Stimulated activated CD8-positive, alpha-beta memory T cell treated with anti-CD3 and anti-CD28 coated beads, Interleukin-15, amount 100 ng/mL, for 48 hours (primary cell): ENCODE measurements at places on chromosomes 1 and 21.

DNA sequence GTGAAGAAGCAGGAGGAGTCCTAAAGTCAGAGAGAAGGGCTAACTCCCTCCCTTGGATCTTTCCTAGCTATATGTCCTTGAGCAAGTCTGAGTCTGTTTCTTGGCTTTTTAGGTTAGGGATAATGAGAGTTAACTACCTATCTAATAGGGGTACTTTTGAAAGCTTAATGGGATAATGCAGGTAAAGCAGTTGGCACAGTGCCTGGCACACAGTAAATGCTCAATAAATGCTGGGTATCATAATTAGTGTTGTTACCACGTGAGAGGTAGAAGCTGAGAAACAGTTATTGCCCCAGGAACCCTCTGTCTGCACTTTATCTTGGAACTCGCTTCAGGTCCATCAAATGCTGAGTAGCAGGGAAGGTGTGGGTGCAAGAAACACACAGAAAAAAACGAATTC is 5.5 kb downstream of the LRRN2 start:
- no peak for DNase-seq

DNA sequence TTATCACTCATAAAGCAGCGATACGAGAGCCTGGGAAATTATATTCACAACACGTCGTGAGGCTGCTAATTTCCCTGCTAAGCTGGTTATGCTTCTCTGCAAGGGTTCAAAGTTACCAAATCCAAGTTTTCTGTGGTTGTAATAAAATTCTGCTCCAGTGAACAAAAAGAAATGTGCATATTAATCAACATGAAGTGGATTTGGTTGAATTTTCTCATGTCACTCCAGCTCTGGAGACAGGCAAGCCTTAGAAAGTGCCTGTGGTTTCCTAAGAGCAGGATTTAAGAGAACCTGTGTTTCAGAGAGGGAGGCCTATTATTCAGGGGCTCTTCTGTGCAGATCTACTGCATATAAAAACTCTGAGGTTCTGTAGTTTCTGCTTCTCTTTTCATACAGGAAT is 87.5 kb downstream of the WLS start:
- no peak for DNase-seq

GRCh38 chr21:27799861-27800260 is 833.0 kb upstream of the ADAMTS5 start:
- no peak for DNase-seq

DNA sequence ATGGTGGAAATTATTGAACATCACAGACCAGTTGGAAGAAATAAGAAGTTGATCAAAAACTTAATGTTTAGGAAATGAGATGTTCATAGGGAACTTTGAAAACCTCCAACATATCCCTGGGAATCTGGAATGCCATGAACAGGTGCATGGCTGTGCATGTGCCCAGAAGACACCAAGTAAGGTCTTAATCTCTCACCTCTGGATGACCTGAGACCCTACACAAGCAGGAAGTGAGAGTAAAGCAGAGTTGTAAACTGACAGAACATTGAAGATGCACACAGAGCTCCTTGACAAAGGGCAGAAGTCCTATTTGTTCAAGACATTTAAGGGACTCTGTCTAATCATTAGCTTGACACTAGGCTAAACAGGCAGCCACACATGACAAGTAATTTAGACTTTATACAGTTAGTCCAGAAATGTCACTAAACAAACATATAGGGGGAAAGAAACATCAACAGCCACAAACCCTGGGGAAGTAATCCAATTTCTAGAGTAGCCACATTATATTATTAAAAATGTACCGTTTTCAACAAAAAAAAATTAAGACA is 34.5 kb downstream of the KLHDC7A start:
- DNase-seq = no peak

- no peak for DNase-seq
These were observed at the start of gene B3GALT2 for GRCh38 chr1:193185901-193186731. Gene B3GALT2, minus strand, starts transcription at chr1:193186613. Its CDS starts 5,051 bp downstream, at chr1:193181562.

DNA sequence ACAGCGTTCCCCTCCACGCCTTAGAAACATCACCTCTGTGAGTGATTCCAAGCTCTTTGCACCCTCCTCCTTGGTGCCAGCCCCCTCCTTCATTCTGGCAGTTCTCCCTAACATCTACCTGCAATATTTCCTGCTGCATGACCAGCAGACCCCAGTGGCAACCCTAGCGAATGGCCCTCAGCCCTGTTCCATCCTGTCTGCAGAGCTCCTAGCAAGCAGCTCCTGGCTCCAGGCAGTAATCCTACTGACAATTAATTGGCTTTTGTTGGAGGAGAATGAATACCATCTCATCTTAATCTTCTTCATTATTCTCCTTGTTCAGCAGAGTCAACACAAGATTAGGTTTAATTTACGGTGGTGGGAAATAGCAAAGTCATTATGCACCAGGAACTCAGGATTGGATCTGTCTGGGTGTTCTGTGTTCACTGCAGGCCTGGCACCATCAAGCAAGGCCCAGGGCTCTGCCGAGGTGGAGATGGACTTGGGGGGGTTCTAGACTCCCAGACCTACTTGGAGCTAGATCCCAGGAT is 12.4 kb downstream of the FBXO2 start:
- DNase-seq = no peak

DNA sequence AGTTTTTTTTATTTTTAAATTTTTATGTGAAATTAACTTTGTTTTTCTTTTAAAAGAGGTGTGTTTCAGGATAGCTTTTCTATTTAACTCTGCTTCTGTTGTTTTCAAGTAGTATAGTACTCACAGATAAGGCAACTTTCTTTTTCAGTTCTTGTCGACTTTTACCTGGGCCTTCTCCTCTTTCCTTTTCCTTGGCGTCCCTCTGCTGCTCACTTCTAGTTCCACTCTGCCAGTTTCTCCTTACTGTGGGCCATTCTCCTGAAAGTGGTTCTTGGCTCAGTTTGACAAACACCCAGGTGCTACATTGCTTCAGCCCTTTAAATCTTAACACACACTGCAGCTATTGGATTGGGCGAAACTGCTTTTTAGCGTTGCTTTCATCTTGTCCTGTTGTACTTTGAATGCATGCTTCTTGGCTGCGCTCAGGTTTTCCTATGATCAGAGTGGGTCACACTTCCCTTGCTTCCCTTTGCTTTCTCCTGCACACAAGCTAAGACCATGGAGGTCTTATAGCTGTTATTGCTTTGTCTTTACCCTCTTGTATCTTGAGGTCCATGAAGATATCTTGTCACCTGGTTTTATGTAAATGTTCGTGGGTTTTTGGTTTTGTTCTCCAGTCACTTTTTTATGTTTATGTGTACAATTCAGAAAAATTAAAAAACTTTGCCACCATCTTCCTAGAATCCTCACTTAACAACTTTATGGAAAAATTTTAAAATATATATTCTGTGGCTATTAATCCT is 21.6 kb downstream of the GABPA start:
- no peak for DNase-seq

DNA sequence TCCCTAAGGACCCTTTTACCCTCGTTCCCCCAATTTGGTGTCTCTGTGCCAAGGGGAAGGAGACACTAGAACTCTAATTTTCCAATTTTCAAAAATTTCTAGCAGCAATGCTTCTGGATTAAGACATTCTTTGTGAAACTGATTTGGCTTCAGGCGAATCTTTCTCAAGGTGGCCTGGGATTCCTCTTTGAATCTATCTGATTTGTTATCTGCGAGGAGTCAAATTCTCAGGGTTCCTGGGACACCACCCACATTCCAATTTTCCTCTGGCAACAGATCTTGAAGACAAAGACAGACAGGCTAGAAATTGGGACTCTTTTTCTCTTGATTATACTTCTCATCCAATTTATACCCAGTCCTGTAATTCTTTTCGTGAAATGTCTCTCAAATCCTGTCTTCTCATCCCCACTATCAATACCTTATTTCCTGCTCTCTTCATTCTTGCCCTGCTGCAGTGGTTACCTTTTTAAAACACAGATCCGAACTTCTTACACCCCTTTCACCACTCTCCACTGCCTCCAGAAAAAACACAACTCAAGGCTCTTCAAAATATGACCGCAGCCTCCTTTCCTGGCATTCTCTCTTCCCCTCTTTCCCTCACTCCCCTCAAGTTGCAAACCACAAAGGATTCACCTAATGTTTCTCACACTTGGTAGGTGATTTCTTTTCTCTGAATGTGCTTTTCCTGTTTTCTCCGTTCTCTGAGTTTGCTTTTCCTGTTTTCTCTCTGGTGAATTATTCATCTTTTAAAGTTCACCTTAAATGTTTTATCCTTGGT is 2.7 kb upstream of the MPZL1 start:
- no peak for DNase-seq

- DNase-seq = no peak
These were observed 557.3 kb downstream of the USP25 start for GRCh38 chr21:16287046-16287445.

GRCh38 chr1:27103498-27103897 is 51.4 kb downstream of the SLC9A1 start:
- DNase-seq = no peak

- DNase-seq = no peak
These were observed 89.1 kb downstream of the SMYD3 start for GRCh38 chr1:246417813-246418564.

- no peak for DNase-seq
These were observed 172.7 kb downstream of the PDE4B start for GRCh38 chr1:65965112-65965996.

- no peak for DNase-seq
These were observed 5.2 kb upstream of the S100A2 start for GRCh38 chr1:153570874-153571273.

DNA sequence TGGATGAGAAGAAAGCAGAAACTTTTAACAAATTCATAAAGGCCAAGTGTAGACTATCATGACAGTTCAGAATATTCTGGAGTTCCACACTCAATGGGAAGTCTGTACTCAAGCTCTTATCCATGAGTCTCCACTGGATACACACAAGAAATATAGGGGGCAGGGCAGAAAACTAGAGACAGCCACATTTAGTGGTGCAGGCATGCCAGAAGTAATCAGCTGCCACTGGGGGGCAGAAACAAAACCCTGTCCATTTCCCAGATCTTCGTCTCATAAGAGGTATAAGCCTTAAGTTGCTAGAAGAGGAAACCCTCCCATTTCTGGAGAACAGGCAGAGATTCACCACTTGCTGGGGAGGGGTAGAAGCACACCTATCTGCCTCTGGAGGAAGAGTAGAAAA is 166.8 kb upstream of the GALNT2 start:
- DNase-seq = no peak

DNA sequence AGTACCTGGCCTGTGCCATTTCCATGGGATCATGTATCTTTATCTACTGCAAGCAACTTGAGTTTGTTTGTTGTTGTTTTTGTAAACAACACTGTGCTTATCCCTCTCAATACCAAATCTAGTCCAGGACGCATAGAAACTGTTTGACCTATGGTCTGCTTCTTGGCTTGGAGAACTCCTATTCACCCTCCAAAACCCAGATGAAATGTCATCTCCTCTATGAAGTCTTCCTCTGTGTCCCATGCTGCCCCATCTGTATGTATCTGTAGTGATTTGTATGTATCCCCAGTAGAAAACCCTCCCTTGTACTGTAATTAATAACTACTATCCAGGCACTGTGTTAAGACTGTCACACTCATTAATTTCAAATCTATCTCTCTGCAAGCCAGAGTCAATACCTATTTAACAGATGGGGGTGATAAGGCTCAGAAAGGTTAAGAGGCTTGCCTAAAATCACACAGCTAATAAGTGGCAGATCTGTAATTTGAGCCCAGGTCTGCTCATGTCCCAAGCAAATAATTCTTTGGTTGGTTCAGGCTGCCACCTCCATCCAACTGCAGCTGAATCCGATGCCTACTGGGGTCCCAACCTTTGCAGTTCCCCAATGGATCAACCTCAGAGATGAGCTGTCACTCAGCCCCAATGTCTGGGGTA is 24.6 kb upstream of the ECE1 start:
- DNase-seq = no peak

DNA sequence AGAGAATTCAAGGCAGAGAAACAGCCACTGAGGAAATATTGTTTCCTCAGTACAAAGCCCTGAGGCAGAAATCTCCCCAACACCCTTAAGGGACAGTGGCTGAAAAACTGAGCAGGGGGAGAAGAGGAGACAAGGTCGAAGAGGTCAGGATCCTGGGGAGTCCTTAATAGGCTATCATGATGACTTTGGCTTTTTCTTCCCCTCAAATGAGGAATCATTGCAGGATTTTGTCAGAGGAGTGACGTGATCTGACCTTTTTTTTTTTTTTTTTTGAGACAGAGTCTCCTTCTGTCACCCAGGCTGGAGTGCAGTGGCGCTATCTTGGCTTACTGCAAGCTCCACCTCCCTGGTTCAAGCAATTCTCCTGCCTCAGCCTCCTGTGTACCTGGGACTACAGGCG is 10.2 kb downstream of the MAP7D1 start:
- DNase-seq = no peak

GRCh38 chr1:155884031-155884960 is 24.9 kb downstream of the SYT11 start:
- no peak for DNase-seq

DNA sequence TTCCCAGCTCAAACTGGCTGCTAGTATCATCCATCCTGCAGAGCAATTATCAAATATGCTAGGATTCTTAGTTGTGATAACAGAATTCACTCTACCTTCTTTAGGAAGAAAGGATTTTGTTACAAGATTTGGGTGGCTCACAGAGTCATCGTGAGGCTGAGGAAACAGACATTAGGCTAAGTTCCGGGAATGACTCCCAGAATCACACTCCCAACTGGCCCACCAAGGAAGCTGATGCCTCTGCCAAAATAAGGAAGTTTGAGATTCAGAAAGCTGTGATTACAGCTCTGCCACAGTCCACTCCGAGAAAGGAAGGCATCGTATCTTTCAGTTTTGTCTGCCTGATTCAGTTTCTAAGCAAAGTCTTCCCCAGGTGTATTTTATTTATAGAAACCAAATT is 50.6 kb upstream of the LYPLAL1 start:
- no peak for DNase-seq

- DNase-seq = no peak
These were observed 14.2 kb downstream of the MARCKSL1 start for GRCh38 chr1:32321712-32322291.

DNA sequence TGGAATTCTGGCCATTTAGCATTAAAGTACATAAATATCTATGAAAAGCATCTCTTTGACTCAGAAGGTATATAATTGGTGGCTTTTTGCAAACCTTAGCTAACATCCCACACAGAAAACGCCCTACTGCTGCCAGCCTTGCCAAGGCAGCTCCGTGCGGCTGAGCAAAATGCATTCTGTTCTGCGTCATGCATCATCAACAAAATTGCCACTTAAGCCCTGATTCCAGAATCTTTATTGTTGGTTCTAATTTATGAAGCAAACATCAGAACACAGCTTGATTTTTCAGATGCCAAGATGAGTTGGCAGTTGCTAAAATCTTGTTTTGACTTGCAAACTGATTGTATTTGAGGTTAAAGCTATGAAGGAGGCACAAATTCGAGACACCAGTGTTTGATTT is 314.9 kb upstream of the DEPDC1 start:
- DNase-seq = no peak

DNA sequence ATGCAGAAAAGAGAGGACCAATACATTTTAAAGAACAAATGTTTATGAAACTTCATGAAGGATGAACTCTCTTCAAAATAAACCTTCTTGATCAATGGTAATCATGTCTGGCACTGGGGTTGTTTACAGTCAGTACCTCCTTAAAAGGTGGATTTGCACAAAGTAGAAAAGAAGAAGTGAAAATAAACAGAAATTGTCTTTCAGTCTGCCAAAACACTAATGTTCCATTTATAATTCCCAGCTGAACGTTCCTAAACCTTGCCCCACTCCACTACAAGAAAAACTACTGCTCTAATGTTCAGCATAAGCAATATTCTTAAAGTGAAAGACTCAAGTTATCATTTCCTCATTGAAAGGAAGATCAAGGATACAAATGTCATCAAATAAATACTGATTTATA is 86.2 kb downstream of the EIF4G3 start:
- no peak for DNase-seq

- no peak for DNase-seq
These were observed 78.5 kb downstream of the HLCS start for GRCh38 chr21:36887963-36888362.
